ENCODE measurements at places on chromosomes 6 and 20.

GRCh38 chr6:90135667-90136066, 161.0 kb downstream of the BACH2 start:
- peak; percentile 88 for DNase-seq

DNA sequence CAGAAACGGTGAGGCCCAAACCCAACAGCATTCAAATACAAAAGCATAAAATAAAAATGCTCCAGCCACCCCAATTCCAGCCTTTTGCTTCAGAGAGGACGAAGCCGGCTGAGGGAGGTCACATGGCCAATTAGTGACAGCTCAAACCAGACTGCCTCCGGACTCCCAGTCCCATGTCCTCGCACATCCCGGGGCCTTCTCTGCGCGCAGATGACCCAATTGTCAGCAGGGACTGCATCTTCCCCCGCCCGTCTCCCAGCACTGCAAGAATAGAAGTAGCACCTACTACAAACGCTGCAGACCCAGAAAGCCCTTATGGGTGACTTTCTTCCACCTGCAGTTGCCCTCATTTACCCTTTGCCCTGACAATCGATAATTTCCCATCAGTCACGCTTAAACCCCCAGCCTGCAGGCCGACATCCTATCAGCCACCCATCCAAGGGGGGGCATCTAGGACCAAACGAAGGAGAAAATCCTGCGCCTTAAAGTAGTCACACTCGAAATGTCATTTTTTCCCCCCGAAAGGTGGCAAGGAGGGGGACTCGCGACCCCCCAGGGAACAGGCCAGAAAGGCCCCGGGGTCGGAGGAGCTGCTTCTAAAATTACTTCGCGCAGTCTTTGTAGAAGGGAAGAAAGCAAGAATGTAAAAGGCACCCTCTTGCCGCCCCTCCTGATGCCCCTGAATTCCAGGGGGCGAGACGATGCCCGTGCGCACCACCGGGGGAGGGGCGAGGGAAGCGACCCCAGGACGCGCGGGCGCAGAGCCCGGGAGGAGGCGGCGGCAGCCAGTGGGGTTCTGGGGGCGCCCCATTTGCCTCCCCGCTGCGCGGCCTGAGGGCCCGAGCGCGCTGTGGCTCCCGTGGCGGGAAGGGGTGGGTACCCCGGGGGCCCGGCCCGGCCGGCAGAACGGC, 792 bp downstream of the SLC23A2 start:
- DNase-seq: peak; percentile 98

DNA sequence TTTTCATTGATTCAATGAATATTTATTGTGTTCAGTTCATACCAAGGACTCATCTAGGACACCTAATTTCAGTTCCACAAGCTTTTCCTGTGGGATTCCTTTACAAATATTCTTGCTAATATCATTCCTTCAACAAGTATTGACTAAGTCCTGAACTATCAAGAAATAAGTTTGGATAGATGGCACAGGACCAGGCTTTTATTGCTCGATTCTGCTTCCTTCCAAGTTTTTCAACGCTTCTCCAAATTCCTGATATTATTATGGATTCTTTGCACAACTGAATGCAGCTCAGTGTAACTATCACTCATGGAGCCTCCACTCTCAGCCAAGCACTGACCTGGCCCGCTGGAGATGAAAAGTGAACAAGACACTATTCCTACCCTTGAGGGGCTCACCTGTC, 32.7 kb upstream of the COL21A1 start:
- no peak for DNase-seq

- DNase-seq: no peak
Observed at GRCh38 chr20:13322621-13323020, 101.5 kb downstream of the ISM1 start.

DNA sequence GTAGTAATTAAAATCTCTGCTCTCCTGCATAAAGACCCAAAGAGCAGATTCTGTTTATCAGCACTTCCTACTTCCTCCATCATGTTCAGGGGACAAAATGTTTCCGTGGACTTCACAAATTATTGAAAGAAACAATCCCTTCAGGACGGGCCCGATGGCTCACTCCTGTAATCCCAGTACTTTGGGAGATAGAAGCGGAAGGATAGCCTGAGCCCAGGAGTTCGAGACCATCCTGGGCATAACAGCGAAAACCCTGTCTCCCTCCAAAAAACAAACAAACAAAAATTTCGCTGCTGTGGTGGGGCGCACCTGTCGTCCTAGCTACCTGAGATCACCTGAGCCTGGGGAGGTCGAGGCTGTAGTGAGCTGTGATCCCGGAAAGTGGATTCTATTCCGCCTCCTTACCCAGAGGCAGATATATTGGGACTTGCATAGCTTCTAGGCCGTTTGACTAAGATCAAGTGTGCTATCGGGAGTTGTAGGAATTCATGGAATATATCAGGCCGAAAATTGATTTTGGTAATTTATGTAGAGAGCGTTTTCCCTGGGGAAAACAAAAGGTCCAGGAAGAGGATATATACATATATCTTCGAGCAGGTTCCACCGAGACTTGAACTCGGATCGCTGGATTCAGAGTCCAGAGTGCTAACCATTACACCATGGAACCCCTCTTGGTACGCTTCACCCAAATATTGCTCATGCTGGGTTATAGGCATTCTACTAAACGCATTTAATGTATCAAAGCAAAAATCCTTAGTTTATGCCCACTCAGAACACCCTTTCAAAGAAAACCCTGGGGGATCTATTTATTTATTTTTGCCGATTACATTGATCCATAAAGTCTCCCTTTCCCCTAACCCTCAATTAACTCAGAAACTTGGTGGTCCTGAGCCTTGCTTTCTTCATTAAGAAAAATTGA, 74.5 kb upstream of the ZNF184 start:
- no peak for DNase-seq

- no peak for DNase-seq
Observed at GRCh38 chr6:76677017-76677416, 604.6 kb upstream of the IMPG1 start.

GRCh38 chr6:87699576-87699975, 2.5 kb downstream of the AKIRIN2 start:
- DNase-seq: no peak

DNA sequence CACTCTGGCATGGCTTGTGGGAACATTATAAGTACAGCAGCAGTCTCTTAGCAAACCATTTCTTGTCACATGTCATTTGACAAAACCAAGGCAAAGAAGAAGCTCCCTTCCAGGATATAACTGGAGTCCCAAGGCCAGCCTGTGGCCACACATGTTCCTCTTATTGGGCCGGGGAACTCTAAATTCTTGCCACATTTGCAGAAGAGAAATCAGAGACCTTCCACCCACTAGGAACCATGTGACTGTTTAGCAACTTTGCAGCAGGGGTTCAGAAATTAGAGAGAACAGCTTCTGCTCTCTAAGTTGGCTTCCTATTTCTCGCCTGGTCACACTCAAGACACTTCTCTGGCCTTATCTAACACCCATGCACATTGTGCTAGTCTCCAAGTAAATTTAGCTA, 20.4 kb upstream of the MEP1A start:
- DNase-seq: no peak

- peak; percentile 85 for DNase-seq
Observed at GRCh38 chr6:329888-330691, 37.8 kb downstream of the DUSP22 start.

GRCh38 chr20:39935901-39936300, 753.1 kb downstream of the MAFB start:
- DNase-seq: no peak

DNA sequence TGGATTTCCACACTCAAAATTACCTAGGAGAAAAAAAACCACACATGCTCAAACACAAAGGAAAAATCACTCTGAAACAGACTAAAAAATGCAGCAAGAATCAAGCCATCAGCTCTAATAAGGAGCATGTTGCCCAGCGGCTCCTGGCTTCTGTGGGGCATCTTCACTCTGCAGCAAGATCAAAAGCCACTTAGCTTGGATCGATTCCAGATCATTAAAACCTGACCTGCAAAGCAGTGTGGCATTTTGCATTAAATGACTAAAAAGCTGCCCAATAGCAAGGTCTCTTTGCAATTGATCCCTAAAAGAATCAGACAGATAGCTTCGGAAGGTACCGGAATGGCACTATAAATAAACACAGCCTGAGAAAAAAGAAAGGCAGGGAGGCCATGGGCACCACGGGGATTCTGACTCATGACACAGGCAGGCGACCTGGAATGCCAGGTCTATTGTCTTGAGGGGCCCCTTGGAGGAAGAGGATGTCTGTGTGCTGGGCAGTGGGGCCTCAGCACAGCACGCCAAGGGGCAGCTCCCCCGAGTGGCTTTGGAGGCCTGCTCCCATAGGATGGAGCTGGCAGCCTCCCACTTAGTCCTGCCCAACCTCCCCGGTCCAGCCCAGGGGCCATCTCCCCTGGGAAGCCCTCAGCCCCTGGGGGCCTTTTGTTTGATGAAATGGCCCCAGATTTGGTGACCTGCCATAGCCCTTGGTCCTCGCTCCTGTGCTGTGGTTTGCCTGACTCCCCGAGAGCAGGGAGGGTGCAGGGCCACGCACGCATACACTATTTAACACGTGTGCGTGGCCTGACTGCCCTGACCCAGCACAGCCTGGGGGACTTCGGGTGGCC, 7.6 kb downstream of the LEMD2 start:
- DNase-seq: peak; percentile 85

- peak; percentile 19 for DNase-seq
Observed at GRCh38 chr6:169918954-169919549, 167.6 kb downstream of the ERMARD start.

GRCh38 chr6:154297721-154298120, 58.9 kb downstream of the IPCEF1 start:
- no peak for DNase-seq

DNA sequence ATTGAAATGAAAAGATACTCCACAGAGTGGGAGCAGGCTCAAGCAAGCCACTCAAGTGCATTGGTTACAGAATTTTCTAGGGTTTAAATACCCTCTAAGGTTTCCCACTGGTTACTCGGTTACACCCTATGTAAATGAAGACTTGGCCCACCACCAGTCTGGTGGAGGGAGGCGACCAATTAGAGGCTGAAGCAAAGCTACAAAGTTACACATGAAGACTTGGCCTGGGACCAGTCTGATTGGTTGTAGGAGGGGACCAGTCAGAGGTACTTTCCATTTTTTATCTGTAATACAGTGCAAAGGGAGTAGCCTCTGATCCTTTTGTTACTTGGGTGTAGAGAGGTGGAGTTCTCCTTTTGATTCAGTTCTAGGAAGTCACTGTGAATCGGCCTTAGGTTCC, 7.6 kb downstream of the SRSF12 start:
- no peak for DNase-seq

GRCh38 chr6:55239099-55239498, 64.8 kb downstream of the HCRTR2 start:
- no peak for DNase-seq

- no peak for DNase-seq
Observed at GRCh38 chr6:101477436-101477835, 83.9 kb downstream of the GRIK2 start.

DNA sequence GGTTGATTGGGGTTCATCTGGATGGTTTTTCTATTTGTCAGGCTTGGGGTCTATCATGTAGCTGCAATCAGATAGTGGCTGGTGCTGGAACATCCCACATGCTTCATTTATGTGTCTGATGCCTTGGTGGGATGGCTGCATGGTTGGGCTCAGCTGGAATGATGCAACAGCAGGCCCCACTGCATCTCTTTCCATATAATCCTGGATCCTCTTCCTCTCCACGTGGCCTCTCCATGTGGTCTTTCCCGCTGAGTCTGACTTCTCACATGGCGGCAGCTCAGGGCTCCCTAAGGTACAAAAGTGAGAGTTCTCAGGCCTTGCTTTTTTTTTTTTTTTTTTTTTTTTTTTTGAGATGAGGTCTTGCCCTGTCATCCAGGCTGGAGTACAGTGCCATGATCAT, 65.0 kb upstream of the SUPT3H start:
- no peak for DNase-seq

- no peak for DNase-seq
Observed at GRCh38 chr20:7912551-7912950, 27.7 kb downstream of the HAO1 start.

GRCh38 chr6:4970739-4971395, 33.0 kb downstream of the RPP40 start:
- peak; percentile 45 for DNase-seq

- no peak for DNase-seq
Observed at GRCh38 chr20:3459881-3460307, 10.9 kb upstream of the ATRN start.

- DNase-seq: no peak
Observed at GRCh38 chr6:136901212-136901784, 20.8 kb upstream of the SLC35D3 start.

DNA sequence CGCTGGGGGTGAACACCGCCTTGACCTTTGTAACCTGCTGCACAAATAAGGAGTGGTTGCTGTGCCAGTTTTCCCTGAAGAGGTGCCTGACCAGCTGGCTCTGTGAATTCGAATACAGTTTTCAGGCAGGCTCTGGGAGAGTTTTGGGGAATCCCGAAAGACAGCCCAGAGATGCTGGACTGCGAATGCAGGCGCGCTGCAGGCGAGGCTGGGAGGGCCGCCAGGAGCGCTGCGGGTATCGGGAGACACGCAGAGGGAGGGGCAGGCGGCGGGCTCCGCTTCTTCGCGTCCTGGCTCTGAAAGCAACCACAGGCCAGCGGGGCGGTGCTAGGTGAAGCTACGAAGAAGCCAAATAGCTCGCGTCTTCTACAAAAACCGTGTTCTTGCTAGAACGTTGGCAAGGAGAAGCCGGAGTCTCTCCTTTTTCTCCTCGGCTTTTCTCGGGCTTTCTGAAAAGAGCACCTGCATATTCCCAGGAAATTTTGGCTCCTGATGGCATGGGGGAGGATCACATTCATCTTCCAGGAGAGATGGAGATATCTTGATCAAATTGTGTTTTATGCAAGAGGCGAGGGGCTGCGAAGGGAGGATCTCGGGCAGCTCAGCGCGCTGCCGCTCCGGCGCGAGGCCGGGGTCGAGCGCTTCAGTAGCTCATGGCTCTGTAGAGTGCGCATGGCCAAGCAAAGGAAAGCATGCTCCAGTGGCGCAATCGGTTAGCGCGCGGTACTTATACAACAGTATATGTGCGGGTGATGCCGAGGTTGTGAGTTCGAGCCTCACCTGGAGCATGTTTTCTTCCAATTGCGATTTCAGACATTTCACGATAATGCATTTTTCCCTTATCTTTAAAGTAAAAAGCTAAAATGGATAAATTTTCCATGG, 158.1 kb upstream of the ZNF184 start:
- peak; percentile 60 for DNase-seq

DNA sequence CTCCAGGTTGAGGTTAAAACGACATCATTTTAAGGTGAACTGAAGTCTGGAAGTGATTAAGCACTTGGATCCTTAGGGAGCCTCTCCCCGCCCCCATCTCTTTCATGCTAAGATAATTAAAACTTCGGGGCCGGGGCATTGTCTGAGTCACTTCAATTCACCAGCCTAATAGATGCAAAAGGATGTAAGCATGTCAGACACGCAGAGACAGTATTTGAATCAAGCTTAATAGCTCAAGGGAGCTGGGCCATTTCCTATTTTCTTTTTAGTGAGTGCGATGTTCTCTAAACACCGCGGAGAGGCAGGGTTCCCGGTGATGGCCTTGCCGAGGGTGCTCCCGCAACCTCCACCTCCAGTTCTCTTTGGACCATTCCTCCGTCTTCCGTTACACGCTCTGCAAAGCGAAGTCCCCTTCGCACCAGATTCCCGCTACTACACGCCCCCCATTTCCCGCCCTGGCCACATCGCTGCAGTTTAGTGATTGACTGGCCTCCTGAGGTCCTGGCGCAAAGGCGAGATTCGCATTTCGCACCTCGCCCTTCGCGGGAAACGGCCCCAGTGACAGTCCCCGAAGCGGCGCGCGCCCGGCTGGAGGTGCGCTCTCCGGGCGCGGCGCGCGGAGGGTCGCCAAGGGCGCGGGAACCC, 516 bp upstream of the IRF4 start:
- peak; percentile 91 for DNase-seq
